Gastrocnemius medialis (tissue), 4 donors: ENCODE measurements at places on chromosomes 7 and 10. TPM values are rescaled to one million over a fixed set of nuclear protein-coding genes. Genes with fewer than 3 reads are reported as not detected.
A peak's percentile ranks its signal among the peaks of the same experiment; 100 is the strongest.

HOXA13 gene
- total RNA-seq: 2.1 TPM

LRRC4 gene
- 0.29 TPM for total RNA-seq

SYT15 gene
- total RNA-seq: 0.39 TPM

HHEX gene
- total RNA-seq: 0.82 TPM

EPO gene
- total RNA-seq: not detected

HOXA4 gene
- total RNA-seq: 1.9 TPM

PSD gene
- total RNA-seq: 0.35 TPM

GPR85 gene
- total RNA-seq: 0.13 TPM

DNA sequence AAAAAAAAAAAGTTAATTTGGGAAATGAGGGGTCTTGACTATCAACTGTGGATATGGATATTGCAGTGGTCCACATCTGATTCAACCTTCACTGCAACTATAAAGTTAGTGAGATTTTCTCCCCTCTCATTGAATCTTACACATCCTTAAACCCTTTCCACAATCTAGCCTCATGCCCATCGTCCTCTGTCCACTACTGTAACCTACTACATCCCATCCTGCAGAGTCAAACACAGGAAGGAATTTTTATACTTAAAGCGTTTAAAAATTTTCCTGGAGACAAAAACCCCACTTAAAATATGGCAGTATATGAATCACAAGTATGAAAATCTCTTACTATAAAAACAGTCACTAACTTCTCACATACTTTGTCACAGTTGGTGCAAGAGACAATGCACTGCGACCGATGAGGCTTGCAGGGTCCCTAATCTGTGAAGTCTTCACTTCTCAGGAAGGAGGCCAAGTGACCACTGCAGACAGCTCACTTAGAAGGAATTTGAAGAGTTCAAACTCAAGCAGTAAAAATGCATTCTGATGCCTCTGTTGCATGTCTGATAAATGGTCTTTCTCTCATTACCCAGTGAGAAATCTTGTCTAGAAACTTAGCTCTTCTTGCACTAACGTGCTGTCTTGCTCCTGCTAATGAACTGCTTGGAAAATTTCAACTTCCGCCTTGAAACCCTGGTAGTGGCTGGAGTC lies 50.3 kb upstream of the ST8SIA6 start:
- H3K4me1 ChIP-seq: no peaks in the 10 kb centered on the region
- H3K36me3 ChIP-seq: no peaks in the 10 kb centered on the region
- no peak overlapping the region for H3K27ac ChIP-seq
- no peak for DNase-seq
- no peak overlapping the region for H3K4me3 ChIP-seq
- no peaks in the 10 kb centered on the region for H3K27me3 ChIP-seq

DNA sequence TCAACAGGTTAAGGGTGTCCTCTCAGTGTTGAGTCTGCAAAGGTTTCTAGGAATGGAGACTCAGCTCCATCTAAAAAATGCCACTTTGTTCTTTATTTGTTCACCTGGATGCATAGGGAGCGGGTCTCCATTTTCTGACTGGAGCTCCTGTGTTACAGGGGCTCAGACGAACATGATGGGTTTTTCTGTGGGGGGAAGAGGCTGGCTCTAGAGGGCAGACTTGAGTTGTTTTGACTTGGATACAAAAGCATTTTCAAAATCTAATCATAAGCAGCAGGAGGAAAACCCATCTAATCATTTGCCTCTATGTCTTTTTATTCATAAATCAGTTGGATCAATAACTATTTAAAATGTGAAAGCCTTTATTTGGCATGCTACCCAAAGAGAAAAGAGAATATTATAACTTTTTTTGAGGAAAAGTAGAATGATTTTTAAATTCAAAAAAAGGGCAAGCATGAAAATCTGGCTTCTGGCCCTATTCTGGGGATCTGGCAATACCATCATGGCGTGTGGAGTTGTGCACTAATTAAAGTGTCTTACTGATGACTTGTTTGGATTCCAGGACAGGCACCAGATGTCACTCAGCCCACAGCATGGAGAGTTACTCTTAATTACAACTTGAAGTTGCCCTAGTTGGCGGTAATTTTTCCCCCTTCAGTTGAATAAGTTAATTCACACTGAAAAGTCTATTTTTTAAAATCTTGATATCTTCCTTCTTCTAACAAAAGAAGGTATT lies 594.9 kb downstream of the REEP3 start:
- no peaks in the 10 kb centered on the region for H3K4me1 ChIP-seq
- H3K27me3 ChIP-seq: no peaks in the 10 kb centered on the region
- no peaks in the 10 kb centered on the region for H3K36me3 ChIP-seq
- no peak for DNase-seq

DNA sequence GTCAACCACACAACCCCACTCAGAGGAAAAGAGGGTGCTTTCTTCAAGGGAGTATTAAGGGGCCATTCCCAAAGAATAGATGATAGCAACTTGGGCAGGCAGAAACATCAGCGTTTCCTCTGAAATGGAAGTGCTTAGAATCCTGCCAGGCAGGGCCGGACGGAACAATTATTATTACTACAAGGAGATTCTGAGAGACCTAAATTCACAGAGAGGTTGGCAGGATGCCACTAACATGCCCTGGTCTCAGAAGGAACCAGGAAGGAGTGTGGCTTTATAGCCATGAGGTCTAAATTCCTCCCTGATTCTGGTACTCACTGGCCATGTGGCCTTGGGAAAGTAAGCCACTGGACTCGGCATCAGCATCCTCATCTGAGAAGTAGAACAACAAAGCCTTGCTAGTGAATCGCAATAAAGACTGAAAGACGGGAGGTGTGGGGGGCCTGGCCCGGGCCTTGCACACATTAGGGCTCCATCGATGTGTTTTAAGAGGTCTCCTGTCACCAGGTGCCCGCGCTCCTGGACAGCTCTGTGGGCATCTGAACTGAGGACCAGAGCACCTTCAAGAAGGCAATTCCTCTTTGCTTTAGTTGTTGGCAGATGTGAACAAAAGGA lies 131.5 kb downstream of the OAT start:
- H3K4me3 ChIP-seq: no peak overlapping the region
- no peak overlapping the region for H3K27ac ChIP-seq

DNA sequence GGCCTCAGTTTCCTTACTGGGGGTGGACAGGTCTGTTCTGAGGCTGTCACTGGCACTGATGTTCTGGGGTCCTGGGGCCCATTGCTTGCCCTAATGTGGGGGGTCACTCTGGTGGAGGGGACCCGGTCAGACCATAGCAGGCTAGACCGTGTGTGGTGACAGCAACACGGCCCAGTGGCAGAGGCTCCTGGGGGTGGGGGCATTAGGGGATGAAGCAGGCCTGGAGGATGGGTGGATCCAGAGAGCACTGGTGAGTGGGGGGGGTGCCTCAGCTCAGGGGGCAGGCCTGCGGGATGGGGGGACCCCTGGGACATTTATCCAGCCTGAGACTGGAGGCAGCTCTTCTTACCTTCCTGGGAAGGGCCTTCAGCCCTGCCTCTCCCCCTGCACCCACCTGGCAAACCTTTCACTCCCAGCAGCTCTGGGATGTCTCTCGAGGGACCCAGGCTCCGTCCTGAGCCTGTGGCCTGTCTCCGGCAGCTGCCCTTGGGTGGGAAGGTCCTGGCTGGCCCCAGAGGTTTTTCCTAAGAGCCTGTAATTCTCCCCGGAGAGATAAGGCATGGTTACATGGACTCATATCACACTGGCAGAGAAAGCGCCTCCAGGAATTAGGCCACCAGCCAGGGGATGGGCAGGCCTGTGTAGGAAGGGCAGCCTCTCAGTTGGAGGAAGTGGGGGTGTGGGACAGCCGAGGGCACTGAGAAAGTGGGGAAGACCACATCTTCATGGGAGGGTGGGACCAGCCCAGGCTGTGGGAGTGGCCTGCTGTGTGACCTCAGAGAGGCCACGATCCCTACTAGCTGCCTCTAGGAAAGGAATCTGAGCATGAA lies 147.7 kb downstream of the UBE2H start:
- peaks cover 3% of the 10 kb centered on the region for H3K4me1 ChIP-seq
- no peak for DNase-seq
- no peaks in the 10 kb centered on the region for H3K36me3 ChIP-seq
- no peak overlapping the region for H3K4me3 ChIP-seq
- no peak overlapping the region for H3K27ac ChIP-seq

DNA sequence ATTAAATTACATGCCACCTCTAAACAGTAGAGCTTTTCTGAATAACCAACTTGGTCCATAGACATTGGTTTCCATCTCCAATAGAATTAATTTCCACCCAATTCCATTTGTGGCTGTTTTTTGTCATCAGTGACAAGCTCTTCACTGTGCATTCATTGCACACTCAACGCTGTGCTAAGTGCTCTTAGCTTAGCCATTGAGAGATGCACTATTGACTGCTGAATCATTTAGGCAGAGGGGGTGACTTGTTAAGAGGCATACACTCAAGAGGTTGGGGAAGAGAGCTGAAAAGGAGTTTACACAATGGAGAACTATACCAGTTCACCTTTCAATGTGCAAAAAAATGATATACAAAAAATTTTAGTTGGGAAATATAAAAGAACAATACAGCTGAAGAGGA lies 31.9 kb upstream of the CBLL1 start:
- no peak for DNase-seq
- H3K27ac ChIP-seq: no peak overlapping the region
- H3K27me3 ChIP-seq: no peaks in the 10 kb centered on the region
- H3K4me1 ChIP-seq: no peaks in the 10 kb centered on the region
- no peaks in the 10 kb centered on the region for H3K36me3 ChIP-seq

GRCh38 chr7:104895522-104896236 lies 118.3 kb upstream of the KMT2E start:
- no peaks in the 10 kb centered on the region for H3K4me1 ChIP-seq
- no peak overlapping the region for H3K27ac ChIP-seq
- no peak for DNase-seq
- no peaks in the 10 kb centered on the region for H3K36me3 ChIP-seq

- H3K27ac ChIP-seq: no peak overlapping the region
- peaks cover 46% of the 10 kb centered on the region for H3K27me3 ChIP-seq
- H3K4me1 ChIP-seq: peaks cover 9% of the 10 kb centered on the region
Observed at GRCh38 chr10:98030991-98031431, 590 bp upstream of the CRTAC1 start.

GRCh38 chr10:13717936-13718772 lies 131.4 kb downstream of the PRPF18 start:
- peak overlapping the region; percentile 40 for H3K4me3 ChIP-seq
- H3K36me3 ChIP-seq: no peaks in the 10 kb centered on the region
- no peaks in the 10 kb centered on the region for H3K27me3 ChIP-seq
- DNase-seq: peak; percentile 65

GRCh38 chr7:99029466-99030435 lies 114.2 kb downstream of the SMURF1 start:
- DNase-seq: no peak
- no peaks in the 10 kb centered on the region for H3K36me3 ChIP-seq
- peaks cover 13% of the 10 kb centered on the region for H3K4me1 ChIP-seq
- no peaks in the 10 kb centered on the region for H3K27me3 ChIP-seq
- peak overlapping the region; percentile 71 for H3K27ac ChIP-seq

GRCh38 chr7:66118603-66119002 lies 4.0 kb downstream of the CRCP start:
- peak overlapping the region; percentile 13 for H3K27ac ChIP-seq
- H3K4me1 ChIP-seq: peaks cover 55% of the 10 kb centered on the region
- no peak for DNase-seq
- no peaks in the 10 kb centered on the region for H3K27me3 ChIP-seq
- no peak overlapping the region for H3K4me3 ChIP-seq
